NCI-H774 (cell line): ENCODE measurements at places on chromosomes 5 and 9.

DNA sequence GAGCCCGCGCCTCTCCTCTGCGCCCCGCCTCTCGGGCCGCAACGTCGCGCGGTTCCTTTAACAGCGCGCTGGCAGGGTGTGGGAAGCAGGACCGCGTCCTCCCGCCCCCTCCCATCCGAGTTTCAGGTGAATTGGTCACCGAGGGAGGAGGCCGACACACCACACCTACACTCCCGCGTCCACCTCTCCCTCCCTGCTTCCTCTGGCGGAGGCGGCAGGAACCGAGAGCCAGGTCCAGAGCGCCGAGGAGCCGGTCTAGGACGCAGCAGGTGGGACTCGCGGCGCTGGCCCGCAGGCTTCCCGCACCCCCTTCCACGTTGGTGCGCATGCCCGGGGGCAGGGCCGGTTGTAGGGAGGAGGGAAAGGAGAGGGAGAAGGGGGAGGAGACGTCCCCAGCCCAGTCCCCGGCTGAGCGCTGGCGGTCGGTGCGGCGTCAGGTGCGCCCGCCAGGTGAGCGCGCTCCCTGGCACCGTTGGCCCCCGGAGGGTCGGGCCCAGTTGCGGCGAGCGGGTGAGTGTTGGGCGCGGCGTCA is at the start of gene OCLN:
TSS of gene OCLN (plus strand) at position 400 of the 532 bp plus-strand sequence. CDS start 11,455 bp downstream, outside the sequence.
- peak; percentile 90 for DNase-seq

DNA sequence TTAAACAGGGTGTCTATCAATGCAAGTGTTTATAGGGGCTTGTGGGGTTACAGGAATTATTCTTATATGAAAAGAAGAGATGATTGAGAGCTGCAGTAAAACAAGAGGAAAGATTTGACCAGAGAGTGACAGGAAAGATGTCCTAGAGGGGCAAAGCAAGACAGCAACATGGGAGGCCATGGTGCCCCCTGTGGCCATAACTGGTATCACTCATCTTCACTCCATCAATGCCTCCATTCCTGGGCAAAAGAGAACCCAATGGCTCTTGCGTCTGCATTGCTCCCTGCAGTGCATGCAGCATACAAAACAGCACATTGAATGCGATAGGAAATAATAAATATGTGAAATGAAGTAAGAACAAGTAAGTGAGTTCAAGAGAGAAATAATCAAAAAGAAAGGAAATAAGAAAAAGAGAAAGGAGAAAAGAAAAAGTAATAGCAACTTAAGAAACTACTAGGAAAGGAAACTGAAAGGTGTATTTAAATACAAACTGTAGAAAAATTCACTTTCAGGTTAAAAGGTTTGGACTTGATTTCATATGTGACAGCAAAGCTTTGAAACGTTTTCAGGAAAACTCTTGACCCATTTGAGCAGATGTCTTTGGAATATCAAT is 206.6 kb downstream of the SEMA5A start:
- no peak for DNase-seq

DNA sequence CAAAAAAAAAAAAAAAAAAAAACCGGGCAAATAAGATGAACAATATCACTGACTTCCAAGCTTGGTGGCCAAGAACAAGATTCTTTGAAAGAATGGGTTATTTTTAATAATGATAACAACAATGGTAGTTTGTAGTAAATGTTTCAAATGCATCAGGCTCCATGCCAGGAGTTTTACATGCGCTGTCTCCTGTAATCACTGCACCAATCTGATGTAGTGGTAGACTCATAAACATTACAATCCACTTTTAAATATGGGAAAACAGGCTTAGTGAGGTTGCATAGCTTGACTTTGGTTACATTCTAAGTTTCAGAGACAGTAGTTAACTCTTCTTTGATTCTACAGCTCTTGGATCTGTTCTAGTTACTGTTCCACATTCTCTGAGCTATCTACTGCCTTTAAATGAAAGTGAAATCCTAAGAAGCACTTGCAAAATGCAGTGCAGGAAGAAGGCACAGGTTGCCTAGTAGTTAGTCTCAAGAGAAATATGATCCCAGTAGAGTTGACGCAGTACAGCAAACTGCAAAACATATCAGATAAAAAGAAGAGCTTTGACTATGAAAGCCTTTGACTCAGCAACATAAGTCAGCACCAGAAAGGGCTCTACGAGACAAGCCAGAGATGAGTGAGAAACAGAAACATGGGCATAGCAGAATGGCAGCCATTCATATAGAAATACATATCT is 62.1 kb downstream of the PDE4D start:
- DNase-seq: no peak

DNA sequence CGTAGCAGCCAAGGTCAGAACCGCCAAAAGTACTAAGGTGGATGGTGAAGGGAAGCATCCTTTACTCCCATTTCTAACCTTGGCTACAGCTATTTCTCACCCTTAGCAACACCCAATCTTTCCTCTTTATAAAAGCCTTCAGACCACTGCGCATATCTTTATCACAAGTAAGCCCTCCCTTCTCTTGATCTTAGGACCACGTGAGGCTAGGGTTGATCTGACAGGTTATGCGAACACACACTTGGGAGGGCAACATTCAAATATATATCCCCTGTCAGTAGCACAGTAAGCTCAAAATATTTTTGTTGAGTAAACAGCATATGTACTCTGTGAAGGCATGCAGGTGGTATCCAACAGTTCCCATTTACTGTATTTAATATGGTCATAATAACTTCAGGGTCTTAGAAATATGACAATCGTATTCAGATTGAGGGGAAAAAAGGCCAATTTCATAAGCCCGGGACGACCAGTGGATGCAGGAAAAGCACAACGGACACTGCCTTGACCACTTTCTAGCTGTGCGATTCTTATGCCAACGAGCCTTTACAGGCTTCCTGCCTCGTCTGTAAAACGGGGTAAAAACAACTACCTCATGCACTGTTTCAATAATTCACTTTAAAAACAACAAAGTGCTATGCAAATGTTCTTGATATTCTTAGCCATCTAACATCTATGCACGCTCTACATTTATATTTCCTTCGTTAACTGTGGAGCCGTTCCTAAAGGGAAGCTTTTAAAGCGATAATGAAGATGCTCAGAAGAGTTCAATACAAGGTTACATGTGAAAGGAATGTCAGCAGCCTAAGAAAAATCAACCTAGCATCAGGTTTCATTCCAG is 1.3 kb downstream of the ARSB start:
- DNase-seq: no peak

DNA sequence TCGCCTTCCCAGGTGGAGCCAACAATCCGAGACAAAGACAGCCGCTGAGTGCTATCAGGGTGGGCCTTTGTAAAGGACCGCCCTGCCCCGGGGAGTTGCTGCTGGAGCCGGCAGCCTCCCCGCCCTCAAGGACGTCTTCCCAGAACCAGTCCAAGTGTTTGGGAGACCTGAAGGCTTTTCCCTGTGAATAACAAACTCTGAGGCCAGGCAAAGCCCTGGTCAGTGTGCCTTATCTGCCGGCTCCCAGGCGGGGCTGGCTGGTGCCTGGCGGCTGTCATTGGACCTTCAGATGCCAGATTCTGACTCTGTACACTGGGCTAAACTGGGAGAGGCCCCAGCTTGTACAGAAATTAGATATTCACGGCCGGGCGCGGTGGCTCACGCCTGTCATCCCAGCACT is 2.1 kb downstream of the SLC9A3 start:
- DNase-seq: no peak

- DNase-seq: no peak
Observed at GRCh38 chr5:60977956-60978737, 33.1 kb downstream of the NDUFAF2 start.

DNA sequence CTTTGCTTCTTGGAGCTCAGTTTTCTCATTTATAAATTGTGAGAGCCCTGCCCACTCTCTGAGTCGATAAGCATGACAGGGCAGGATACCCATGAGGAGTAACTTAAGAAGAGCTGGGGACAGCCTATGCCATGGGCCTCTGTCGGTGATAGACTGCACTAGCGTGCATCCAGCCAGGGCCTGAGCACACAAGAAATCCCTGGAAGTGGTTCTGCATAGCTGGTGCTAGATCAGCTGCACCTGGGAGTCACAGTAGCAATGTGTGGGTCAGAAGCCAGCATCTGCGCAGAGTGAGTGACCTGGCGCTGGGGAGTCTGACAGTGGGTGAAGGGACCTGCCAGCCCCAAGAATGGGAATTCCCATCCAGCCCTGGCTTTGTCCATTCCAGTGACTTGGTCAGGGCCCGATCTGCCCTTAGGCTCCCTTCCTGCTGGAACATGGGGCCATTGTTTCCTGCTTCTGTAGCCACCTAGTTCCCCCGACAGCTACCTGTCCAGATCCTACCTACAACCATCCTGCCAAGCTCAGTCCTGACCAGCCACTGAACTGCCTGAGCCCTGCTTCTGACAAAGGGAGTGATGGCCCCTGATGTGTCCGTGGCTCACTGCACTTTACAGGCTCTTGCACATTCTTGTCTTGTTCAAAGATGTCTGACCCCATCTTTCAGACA is 35.9 kb upstream of the NANS start:
- DNase-seq: no peak
